CD4-positive, alpha-beta T cell (primary cell): ENCODE measurements at places on chromosomes 12 and 14.

GRCh38 chr14:63322897-63323573 is 4.3 kb upstream of the GPHB5 start:
- DNase-seq = no peak

- DNase-seq = no peak
Measured at GRCh38 chr12:50314636-50315312, 31.5 kb upstream of the LIMA1 start.

- no peak for DNase-seq
Measured at GRCh38 chr14:51576879-51577278, 74.8 kb upstream of the FRMD6 start.

GRCh38 chr12:111624540-111624939 is 25.4 kb upstream of the ATXN2 start:
- no peak for DNase-seq

- DNase-seq = no peak
Measured at GRCh38 chr12:94621662-94622359, 28.5 kb downstream of the TMCC3 start.

DNA sequence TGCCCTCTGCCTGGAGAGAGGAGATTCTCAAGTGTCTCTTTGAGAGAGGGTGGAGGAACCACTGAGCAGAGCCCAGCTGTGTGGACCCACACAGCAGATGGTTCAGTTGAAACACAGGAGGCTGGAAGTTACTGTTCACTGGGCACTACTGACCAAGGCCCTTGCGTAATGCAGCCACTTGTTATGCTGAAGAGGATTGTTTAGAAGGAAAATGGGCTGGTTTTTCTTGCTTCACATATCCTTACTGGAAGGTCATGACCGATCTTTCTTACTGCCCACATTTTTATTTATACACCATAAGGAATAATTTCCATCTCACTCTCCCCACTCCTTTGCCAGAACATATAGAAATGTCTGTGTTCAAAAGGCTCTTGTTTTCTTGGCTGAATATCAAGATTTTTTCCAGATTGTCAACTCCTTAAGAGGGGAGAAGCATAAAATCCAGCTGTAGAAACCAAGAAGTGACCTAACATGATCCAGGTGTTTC is 375.1 kb upstream of the DDHD1 start:
- DNase-seq = no peak

DNA sequence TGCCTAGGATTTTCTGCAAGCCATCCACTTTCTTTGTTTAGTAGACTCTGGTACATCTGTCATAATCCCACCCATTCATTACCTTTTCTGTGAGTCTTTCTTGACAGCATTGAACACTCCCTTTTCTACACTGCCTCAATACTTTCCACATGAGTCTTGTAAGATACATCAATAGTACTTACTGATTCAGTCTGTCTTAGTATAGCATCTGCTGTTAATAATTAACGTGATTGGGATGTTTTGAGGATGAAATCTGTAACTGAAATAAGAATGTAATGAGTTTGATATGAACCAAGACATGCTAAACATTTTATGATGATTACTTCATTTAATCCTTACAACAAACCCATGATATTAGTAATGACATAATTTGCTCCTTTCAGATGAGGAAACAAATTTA is 196.2 kb upstream of the FOXG1 start:
- no peak for DNase-seq

DNA sequence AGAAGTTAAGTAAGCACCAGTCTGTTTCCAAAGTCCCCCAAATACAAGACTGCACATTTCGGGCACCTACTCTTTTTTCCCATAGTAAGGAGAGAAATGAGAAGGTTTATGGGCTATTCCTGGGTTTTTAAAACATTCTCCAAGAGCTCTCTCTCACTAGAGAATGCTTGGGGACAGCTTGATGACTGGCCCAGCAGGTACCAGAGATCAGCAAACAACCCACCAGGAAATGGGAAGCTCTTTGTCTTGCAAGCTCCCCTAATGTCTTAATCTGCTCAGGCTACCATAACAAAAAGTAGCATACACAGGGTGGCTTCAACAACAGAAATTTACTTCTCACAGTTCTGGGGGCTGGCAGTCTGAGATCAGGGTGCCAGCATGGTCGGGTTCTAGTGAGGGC is 41.8 kb upstream of the CRY1 start:
- no peak for DNase-seq

DNA sequence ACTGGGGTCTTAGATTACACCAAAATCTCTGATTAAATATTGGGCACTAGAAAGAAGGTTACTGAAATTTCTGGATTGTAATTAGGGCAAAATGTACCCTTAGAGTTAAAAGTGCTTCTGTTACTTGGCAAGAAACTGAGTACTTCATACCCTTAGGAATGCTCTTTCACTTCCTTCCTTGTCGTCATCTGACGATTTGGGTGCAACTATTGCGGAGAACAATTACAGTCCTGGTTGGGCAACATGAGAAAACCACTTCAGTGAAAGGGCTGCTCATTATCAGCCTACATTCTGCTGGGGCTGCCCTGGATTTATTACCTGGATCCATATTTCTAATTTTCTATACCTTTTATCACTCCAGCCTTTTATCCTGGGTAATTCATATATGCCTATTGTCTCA is 348.5 kb upstream of the MDGA2 start:
- DNase-seq = no peak

GRCh38 chr14:30443368-30444007 is 115.5 kb upstream of the G2E3 start:
- DNase-seq = no peak

DNA sequence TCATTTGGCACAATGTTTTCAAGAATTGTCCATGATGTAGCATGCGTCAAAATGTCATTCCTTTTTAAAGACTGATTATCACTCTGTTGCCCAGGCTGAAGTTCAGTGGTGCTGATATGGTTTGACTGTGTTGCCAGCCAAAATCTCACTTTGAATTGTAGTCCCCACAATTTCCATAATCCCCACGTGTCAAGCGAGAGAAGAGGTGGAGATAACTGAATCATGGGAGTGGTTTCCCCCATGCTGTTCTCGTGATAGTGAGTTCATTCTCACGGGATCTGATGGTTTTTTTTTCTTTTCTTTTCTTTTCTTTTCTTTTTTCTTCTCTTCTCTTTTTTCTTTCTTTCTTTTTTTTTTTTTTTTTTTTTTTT is 21.8 kb upstream of the LRRK2 start:
- DNase-seq = no peak

GRCh38 chr12:54701940-54702592 is 53.9 kb upstream of the DCD start:
- peak; percentile 68 for DNase-seq

DNA sequence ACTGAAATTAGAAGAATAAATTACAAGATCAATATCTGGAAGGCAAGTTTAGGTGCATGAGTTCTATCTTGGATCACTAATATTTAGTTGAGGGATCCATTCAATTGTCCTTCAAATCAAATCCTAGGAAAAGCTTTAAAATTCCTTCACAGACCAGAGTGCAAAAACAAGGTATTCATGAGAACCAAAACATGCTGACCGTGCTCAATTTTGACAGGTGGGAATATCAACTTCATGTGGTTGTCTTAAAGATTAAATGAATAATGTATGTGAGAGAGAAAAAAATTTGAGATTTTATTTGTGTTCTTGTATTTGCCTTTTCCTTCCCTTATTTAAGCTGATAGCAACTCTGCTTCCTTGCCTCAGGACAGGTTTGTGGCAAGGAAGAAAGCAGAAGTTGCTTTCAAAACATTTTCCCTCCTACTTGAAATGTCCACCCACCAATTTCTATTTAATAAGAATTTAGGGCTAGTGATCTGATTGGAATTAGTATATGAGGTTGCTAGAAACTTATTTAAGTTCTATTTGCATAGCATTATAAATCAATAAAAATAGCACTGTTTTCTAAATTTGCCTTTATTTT is 4.9 kb upstream of the PPP1R12A start:
- no peak for DNase-seq

- no peak for DNase-seq
Measured at GRCh38 chr12:87338681-87339080, 690.5 kb downstream of the C12orf50 start.

DNA sequence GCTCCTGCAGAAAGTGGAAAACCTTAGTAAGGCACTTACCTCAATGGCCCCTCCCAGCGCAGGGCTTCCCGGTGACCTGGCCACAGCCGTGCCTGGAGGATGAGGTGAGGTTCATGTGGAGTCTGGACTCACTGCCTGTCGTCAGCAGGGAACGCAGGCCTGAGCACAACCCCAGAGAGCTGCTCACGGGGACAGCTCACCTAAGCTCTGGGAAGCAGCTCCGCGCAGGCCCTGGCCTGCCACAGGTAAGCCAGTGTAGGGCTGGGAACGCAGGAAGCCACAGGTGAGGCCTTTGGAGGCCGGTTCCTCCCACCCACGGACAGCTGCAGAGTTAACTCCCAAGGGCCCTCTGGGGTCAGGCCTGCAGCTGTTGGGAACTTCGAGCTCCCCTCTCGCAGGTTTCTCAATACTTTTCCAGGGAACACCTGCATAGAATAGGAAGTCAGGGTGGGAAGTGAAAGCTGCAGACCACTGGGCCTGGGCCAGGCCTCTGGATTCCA is 32.7 kb downstream of the ANAPC7 start:
- no peak for DNase-seq

- no peak for DNase-seq
Measured at GRCh38 chr12:96585977-96586376, 96.6 kb downstream of the CFAP54 start.

GRCh38 chr14:22847661-22848341 is 11.4 kb downstream of the MMP14 start:
- no peak for DNase-seq

DNA sequence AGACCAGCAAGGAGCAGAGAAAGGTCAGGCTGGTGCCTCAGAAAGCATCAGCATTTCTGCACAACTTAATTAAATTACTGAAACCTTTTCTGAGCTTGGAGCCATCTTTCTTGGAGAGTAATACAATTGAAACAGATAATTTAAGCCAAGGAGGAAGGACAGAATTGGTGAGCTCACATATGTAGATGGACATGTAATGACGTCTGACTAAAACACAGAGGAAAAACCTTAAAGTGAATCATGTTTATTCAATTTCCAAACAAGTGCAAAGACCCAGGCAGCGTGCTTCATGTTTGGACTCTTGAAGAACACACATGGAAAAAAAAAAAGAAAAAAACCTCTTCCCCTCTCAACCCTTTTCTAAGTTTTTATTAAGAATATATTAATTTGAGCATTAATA is 19.0 kb downstream of the SUSD6 start:
- no peak for DNase-seq

DNA sequence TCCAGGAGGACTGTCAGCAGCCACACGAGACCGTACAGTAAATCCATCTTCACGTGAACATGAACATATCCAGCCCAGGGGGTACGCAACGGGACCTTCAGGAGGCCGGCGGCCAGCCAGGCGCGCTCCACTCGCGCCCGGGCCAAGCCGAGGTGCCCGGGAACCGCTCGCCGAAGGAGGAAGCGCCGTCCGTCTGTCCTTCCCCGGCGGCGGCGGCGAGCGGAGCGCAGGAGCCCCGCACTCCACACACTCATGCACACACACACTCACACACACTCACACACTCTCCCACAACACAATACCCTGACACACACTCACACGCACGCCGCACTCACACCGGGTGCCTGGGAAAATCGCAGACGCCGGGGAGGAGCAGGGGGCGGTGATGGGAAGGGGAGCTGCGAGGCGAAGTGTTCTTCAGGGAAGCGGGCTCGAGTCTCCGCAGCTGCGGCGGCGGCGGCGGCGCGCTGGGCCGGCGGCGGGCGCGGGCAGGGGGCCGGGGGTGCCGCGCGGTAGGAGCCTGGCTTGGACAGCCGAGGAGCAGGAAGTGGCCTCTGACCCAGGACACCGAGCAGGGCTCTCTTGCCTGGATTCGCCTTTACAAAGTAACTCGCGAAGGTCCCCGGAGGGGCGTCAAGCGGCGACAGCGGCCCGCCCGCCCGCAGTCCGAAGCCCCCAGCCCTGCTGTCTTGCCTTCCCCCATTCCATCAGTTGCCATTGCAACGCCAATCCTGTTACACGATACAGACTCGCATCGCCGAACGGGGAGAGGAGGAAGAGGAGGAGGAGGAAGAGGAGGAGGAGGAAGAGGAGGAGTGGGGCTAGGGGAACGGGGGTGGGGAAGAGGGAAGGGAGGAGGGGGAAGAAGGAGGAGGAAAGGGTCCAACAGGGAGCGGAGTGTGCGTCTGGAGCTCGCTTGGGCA is 601 bp downstream of the MDGA2 start:
- DNase-seq = no peak

DNA sequence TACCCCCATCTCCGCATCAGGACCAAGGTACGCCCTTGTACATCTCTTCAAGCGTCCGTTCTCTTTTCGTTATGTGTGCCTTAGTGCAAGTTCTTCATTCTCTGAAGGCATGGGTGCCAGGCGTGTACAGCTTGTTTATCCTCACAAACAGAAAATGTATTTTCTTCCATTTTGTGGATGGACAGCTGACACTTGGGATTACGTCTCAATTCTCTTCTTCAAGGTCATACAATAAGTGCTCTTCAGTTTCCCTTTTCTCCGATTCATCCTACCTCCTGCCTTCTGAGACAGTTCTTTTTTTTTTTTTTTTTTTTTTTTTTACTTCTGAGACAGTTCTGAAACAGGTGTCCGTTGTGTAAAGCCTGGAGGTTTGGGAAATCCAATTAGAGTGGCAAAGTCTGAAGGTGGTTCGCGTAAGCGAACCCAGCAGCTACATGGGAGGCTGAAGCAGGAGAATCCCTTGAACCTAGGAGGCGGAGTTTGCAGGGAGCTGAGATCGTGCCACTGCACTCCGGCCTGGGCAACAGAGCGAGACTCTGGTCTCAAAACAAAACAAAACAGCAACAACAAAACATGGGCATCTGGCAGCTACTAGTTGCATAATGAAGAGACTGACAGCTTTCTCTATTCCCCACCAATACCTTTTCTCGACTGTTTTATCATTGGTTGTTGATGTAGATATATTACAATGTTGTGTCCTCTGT is 734 bp downstream of the COX6A1 start:
- no peak for DNase-seq

DNA sequence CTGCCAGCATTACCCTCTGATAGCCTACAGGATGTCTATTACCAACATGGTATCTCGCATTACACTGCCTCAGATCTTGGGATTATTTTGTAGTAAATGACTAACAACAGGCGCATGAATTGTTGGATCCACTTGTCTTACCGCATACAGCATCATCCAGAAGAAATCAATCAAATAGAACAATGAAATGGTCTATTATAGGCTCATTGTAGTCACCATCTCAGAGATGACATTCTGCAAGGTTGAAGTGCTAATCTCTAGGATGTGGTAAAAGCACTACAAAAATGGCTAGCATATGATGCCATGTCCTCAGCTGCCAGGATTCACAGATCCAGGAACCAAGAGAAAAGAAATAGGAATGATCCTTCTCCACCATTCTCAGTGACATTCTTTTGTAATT is 52.0 kb downstream of the WASHC3 start:
- DNase-seq = no peak

DNA sequence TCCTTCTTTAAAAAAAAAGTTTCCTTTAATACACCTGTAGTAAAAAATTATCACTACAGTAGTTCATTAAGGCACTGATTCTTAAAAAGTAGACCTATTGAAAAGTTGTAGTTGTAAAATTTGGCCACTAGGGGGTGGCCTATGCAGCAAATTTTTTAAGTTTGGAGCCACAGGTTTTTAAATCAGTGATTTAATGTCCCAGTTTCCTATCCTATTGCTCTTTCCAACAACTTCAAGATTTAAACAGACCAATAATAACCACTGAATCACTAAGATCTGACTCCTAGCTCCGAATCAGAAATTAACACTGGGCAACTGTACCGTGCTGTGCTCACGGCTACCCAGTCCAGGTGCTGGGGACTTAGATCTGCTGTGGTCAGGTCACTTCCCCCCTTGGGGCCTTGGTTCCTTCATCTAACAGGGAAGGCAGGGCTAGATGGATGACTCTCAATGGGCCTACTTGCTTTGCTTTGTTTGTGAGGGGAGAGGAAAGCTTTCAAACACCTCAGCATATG is 279.3 kb downstream of the MED13L start:
- no peak for DNase-seq

GRCh38 chr14:33564774-33565630 is 385.9 kb downstream of the EGLN3 start:
- DNase-seq = no peak
